ENCODE measurements at places on chromosomes 12 and 14.

GRCh38 chr12:122990961-122991622, 10.6 kb downstream of the ARL6IP4 start:
- no peak for DNase-seq

DNA sequence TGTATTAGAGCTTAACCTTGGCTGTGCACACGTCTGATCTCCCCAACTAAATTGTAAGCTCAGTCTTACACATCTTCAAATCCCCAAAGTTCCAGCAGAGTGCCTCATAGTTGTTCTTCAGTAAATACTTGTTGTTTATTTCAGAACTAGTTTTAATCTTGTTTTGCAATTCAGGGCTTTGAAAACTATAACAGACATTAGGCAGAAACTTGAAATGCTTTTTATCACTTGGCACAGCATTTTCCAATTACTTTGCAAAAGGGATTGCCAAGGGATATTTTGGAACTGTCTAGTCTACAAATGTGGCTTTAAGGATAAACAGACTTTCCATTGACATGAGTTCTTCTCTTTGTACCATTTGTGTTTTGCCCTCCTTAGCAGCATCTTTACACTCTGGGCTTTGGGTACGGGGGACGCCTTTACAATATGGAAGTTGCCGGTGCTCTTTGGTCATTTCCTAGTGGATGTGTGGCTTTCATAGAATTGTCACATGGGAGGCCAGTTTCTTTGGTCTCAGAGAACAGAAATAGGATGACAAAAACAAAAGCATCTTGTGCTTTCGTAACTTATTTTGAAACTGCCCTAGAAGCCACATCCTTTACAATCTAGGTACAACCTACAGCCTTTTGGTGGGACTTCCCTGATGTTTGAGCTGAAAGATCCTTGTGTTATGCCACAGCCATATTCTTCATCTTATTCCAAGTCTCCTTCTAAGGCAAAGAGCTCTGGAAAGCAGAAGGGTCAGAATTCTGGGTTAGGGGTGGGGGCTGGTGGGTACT, 96.9 kb downstream of the NPAS3 start:
- DNase-seq, result no peak

- no peak for DNase-seq
Measured at GRCh38 chr12:103542078-103542477, 45.0 kb upstream of the STAB2 start.

DNA sequence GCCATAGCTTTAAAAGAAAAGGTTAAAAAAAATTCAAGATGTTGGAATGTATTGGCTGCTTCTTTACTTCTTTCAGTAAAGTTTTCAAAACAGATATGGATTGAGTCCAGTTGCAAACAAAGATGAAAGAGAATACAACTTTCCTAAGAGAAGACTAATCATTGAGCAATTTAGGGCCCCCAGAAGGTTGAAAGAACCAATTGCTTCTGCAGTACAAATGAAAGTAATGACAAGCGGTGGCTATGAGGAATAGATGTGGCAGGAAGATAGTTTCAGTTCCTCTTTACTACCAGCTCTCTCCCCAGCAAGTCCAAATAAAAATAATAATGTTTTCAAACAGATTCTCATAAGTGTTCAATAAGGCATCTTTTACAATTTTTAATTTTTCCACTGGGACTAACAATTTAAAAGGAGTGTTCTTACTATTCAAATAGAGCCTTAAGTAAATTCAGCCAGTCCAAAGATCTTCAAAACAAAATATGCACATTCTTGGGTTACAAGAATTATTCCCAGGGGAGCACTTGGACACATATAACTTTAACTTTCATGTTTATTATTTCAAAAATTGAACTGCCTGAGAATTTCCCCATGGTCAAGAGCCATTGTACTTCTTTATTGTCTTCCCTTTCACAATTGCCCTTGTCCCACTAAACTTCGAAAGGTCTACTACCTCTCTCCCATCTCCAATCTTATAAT, 62.3 kb upstream of the PPP1R12A start:
- DNase-seq, result no peak

DNA sequence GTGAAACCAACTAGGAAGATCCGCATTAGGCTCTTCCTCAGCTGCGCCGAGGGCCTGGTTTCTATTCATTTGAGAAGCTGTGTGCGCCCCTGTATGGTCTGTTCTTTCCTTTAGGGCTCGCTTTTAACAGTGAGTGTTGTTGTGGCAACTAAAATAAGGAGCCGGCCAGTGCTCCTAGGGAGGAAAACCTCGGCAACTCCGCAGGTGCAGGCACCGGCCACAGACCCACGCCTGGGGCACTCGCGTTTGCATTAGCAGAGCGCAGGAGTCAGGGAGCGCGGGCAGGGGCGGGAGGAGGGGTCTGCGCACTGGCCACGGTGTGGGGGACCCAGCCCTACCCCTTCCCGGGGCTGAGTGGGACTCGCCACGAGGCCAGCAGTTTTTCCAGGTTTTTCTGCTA, 50.5 kb downstream of the STX2 start:
- no peak for DNase-seq

- DNase-seq, result no peak
Measured at GRCh38 chr12:127260531-127260930, 1006.4 kb upstream of the TMEM132C start.

DNA sequence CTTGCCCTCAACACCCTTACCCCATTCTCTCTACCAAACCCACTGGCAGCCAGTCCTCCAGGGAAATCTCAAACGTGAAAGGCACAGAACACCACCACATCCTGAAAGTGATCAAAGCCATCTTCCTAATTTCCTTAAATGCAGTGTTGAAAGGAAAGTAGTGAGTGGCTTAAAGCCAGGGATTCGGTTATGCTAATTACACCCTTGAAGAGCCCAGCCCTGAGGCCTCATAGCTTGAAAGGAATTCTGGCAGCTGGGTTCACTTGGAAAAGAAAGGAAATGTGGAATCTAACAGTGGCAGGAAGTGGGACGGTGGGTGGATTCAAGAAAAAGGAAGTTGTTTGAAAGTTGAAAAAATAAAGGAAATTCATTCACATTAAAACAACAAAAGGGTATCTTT, 73.0 kb upstream of the FICD start:
- DNase-seq, result no peak

GRCh38 chr12:49937639-49938300, 12.8 kb upstream of the AQP2 start:
- no peak for DNase-seq

DNA sequence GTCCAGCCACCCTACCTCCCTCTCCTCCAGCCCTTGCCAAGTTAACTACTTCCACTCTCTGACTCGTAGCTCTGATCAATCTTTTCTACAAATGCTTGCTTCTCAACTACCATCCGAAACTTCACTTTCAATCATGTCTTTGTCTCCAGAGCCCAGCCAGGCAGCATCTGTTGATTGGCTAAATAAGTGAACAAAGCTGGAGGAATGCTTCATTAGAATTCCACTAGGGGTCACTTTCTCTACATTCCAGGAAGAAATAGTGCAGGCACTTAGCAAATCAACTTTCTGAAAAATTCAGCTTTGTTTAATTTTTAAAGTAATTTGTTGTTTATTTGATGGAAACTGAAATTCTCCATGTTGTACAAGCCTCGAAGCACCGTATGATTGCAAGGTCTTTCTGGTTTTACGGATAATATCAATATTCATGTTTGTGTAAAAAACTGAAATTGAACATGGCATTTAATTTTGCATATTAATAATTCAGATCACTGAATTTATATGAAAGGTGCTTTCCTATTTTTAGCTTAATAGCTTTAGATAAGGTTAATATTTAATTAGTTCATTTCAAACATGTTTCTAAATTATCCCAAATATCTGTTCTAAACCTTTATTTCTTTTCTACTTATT, 32.4 kb upstream of the HELB start:
- DNase-seq, result peak; percentile 55

GRCh38 chr12:2999265-2999841, 40.2 kb downstream of the TEAD4 start:
- no peak for DNase-seq

DNA sequence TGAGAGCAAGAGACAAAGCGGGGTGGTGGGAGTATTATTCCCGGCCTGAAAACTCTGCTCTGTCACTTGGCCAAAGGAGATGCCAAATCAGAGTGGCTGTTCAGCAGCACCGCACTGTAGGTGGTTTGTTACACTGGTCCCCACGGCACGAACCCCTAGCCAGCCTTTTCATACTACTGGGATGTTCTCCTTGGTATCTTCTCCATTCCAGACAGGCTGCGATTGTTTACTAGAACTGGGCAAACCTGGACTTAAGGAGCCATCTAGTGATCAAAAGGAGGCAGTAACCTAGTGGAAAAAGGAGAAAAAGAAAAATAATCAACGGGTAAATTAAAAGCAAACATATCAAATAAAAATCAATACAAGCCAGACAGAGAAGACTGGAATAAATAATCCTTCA, 58.9 kb upstream of the TMTC2 start:
- DNase-seq, result no peak

All from erythroblast (primary cell).